Omental fat pad (tissue), 4 donors: ENCODE measurements at places on chromosomes 4 and X.

- no peak for DNase-seq
Observed at GRCh38 chr4:56195025-56195424, 192.3 kb downstream of the AASDH start.

GRCh38 chr4:77930154-77930639 is 67.6 kb downstream of the MRPL1 start:
- no peak for DNase-seq

- DNase-seq = no peak
Observed at GRCh38 chr4:89765966-89766365, 71.0 kb downstream of the SNCA start.

DNA sequence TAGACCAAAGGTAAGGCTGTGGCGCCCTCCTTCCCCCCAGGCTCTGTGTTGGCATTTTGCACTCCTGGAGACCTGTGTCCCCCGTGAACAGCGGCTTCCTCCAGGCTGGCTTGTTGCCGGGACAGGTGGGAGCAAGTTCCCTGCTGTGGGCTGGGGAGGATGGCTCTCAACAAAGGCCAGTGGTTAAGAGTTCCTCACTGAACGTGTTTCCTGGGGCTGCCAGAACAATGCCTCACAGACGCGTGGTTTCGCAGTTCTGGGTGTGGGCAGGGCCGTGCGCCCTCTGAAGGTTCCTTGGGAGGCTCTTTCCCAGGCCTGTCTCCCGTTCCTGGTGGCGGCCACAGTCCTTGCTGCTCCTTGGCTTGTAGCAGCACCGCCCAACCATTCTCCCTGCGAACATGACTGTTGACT is 33.4 kb downstream of the NELFA start:
- DNase-seq = no peak

- DNase-seq = no peak
Observed at GRCh38 chrX:79368441-79368840, 1.3 kb upstream of the ITM2A start.

DNA sequence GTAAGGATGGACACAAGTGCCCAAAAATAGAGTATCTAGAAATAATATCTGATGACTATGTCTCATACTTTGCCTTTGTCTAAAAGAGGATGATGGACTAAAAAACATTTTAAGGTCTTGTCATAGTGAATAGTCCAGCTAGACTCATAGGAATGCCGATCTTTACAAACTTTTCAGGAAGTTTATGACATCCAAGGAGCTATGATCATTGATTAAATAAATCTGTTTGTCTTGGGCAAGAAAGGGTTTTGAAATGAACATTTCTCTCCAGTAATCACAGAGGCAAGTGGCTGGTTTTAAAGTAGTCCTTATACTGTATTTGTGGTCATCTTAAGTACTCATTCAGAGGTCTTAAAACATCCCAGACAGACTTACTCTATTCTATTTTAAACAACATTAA is 109.8 kb downstream of the MAPK10 start:
- no peak for DNase-seq

GRCh38 chr4:55752810-55753209 is 66.8 kb upstream of the EXOC1L start:
- no peak for DNase-seq

GRCh38 chr4:6834867-6835266 is 52.3 kb downstream of the KIAA0232 start:
- DNase-seq = no peak

DNA sequence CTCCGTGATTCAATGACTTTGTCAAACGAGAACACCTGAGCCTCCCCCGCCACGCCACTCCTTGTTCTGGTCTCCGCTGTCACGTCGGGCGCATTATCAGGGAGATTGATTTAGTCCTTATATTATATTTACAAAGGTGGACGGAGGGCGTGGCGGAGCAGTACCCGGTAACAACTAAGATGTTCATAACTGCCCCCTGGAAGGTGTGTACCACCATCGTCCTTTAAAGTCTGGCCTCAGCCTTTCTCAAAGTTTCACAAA is 284.2 kb downstream of the PACRGL start:
- no peak for DNase-seq

DNA sequence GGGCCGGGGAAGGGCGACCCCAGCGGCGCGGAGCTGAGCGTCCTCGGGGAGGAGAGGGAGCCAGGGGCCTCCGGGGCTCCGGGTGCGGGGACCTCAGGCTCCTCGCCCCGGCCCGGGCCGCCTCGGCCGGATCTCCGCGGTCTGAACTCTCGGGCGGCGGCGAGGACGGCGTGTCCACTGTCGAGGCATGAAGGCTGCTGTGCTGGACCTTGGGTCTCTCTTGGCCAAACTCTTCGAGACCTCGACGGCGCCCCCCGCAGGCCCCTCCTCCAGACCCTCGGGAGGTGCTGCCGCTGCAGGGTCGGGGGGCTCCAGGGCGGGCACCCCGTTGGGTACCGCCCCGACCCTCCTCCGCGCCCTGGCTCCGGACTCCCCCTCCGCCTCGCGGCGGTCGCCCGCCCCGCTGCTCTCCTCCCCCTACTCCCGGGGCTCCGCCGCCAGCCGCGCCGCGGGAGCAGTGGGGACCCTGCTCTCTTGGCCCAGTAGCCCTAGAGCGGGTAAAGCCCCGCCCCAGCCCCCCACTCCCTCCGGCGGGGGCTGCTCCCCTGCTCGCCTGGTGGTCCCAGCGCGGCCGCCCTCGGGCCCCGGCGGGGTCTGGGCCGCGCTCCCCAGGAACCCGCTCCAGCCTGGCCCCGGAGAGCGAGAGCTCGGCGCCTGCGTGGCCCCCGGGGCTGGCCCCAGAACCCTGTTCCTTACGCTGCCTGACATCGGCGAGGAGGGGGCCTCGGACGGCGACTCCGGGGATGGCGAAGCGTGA is 564 bp downstream of the FAM149A start:
- DNase-seq = no peak

- DNase-seq = no peak
Observed at GRCh38 chr4:32562010-32562409, 1841.8 kb downstream of the PCDH7 start.

DNA sequence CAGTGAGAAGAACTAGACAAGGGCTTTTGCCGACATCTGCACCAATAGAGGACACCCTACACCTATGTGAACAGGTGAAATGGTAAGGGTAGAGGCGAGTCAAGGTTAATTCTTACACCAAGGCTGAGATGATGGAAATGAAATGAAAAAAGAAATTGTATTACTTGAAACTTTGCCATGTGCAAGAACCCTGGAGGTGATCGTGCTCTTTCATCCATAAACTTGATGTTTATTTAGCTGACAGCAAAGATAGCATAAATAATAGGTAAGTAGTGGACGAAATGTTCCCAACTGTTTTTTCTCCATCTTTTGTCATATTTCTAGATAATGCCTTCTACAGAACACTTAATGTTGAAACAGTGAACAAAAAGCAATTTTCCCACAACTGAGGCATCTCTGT is 162.5 kb downstream of the BANK1 start:
- no peak for DNase-seq

DNA sequence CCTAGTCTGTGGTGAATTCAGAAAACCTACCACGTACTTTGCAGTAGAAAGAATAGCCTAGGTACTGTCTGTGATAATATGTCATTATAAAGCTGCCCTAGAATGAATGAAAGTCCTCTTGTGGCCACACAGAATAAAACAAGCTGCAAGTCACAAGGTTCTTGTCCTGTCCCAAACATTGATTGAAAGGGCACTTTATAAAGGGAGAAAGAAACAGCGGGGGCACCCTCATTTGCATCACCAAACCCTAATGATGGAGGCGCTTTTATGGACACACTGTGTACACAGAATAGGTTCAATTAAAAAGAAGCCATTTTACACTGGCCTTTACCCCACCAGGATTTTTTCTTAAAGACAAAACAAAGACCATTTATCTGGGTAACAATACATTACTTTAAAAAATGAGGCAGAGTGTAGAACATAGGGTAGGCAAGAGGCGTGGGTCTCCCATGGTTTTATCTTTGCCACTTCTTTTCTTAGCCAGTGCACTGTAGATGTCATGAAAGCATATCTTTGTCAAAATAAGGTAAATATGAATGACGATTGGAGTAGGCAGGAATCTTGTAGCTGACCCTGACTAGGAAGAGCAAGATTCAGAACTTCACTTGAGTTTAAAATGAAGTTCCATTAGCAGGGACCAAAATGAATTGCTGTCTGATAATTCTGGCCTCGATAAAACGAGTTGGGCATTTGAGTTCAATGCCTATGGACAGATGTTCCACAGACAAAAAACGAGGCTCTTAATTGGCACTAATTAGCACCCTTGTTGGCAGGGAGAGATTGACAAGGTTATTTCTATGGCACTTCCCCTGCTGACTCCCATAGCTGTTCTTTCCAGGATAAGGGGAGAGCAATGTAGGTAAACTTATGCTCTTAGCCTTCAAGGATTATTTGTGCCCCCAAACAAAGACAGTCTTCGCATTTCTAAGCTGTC is 365.1 kb downstream of the AFF2 start:
- DNase-seq = no peak

DNA sequence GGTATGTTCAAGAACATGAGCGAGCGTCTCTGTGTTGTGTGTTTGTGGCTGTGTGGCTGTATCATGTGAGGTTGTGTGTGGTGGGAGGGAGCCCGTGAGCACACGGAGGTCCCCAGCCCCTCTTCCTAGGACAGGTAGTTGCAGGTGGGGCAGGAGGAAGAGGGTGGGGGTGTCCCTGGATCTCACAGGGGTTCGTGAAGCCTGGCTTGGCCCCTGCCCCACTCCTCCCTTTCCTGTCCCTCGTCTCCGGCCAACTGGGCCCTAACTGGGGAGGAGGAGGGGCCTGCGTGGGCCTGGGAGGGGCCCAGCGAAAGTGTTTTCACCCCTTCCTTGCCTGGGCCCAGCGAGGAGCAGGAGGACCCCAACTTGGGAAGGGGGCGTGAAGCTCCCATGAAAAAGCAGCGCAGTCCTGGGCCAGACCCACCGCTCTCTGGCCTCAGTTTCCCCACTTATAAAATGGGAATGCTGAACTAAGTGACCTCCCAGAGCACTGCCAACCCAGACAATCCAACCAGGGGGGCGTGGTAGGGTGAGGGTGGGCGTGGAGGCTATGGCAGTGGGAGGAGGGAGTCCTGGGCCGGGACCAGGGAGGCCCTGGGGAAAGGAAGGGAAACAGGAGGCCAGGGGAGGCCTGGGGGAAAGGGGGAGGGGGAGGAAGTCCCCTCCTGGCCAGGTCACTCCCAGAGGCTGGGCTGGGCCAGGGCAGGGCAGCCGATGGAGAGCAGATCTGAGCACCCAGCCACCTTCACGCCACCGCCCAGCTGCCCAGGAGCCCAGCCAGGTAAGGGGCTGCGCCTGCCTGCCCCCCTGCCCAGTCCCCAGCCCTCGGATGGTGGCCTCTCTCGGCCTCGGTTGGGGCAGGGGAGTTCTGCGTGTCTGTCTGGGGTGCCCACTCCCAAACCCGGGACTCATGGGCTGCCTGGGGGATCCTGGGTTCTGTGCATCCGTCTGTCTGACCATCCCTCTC is at the start of gene AVPR2:
Gene AVPR2, plus strand, starts transcription at position 683 of the 967 bp plus-strand sequence. CDS start 473 bp downstream, outside the sequence.
- DNase-seq = no peak

- DNase-seq = no peak
Observed at GRCh38 chrX:131633285-131633917, 89.5 kb downstream of the OR13H1 start.

DNA sequence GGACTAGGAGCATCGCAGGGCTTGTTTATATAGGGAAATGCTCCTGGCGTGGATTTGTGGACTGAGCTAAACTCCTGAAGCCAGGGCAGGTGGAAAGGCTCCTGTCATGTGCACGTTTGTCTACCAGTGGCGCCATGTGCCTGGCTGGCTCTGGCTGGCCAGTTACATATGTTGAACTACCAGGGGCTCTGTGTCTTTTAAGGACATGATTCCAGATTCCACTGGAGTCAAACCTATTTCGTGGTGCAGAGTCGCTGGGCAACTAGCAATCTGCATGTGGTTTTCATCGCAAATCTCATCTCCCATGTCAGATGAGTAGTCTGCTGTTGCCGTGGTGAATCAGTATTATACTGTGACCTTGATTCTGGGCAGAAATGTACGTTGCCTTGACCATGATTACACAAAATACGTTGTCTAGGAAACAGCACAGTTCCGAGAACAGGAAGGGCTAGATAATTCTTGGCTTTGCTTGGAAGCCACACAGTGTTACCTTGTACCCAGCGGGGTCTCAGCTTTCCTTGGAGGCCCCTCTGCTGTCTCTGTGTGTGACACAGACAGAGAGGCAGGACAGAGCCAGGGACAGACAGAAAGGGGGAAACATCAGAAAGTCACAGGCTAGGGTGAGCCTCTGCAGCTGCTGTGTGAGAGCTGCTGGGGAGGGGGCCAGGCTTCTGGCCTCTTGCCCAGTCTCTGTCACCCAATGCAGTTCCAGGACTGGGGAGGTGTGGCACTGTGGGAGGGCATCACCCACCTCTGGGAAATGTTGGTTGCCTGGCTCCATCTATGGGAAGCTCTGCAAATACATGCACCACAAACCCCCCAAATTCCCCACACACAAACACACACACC is 19.2 kb downstream of the PNMA6E start:
- no peak for DNase-seq

DNA sequence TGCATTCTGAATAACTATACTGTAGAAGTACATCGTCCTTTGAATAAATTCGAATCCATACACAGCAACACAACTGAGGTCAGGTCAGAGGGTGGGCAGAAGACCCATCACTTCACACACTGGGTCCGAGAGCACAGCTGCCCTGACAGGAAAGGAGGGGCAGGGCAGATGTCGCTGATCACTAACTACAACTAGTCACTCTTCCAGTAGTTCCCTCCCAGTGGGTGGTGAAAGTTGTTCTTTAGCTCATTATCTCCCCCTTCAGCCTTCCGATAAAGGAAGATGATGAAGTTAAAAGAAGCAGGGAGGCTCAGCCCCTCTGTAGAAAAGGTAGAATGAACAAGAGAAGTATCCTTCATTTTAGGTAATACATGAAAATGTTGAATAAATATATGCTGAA is 278.9 kb downstream of the INPP4B start:
- no peak for DNase-seq

DNA sequence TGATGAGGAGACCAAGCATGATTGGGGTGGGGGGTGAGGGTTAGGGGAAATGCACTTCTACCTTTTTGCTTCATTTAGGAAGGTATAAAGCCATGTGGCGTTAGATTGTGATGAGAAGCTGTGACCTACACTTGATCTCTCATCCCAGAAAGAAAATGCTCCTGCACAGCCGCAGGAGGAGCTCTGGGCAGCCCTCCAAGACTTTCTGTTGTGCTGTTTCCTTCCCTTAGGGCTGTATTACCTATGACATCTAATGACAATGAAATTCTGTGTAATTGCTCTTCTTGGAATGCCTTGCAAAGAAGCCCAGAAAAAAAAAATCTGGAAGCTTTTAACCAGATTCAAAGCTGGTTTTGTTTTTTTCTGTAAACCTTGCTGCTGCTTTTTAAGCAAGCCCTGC is 13.4 kb downstream of the PRPS2 start:
- no peak for DNase-seq

- no peak for DNase-seq
Observed at GRCh38 chr4:147477439-147477838, 3.5 kb upstream of the EDNRA start.

DNA sequence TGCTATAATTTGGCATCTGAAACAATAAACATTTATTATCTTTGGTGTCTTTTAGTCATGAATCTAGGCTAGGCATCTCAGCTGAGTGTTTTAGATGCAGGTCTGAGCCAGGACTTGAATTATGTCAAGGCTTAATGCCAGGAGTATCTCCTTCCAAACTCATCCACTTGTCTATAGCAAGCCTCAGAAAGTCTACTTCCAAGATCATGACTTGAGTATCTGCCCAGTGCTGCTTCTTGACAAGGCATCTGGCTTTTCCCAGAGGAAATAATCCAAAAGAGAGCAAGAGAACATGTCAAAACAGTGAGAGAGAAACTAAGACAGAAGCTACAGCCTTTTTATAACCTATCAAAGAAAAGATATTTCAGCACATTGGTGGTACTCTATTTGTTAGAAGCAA is 1052.1 kb upstream of the PCDH10 start:
- no peak for DNase-seq

GRCh38 chrX:35664833-35665232 is 133.3 kb upstream of the MAGEB16 start:
- DNase-seq = no peak
